Cerebellum (tissue), 4 donors: ENCODE measurements at places on chromosomes 1 and 21.

DNA sequence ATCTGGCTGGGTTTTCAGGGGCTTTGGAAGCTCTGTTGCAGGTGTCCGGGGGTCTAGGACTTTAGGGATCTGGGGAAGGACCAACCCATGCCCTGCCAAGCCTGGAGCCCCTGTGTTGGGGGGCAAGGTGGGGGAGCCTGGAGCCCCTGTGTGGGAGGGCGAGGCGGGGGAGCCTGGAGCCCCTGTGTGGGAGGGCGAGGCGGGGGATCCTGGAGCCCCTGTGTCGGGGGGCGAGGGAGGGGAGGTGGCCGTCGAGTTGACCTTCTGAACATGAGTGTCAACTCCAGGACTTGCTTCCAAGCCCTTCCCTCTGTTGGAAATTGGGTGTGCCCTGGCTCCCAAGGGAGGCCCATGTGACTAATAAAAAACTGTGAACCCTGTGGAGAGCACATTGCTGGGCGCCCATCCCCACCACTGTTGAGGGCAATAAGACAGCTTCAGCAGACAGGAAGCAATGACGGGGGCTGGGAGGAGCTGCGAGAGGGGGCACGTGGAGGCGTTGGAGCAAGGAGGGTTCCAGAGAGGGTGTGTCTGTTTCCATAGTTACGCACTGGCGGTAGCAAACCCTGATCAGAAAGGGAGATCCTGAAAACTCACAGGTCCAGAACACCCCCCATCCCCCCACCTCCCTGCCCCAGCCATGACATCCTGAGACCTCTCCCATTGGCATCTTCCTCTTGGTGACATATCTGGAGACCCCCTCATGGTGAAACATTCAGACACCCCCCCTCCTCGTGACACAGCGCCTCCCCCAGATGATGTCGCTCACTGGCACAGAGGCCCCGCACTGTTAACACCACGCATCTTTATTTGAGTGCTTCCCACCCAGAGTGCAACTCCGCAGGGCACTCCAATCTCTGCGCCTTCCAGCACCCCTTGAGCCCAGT is 8.4 kb downstream of the MYBPH start:
- no peak for DNase-seq

GRCh38 chr1:84259989-84260388 is 41.5 kb upstream of the SAMD13 start:
- DNase-seq = no peak

GRCh38 chr21:46037331-46038325 is 56.1 kb downstream of the COL6A1 start:
- DNase-seq = no peak

DNA sequence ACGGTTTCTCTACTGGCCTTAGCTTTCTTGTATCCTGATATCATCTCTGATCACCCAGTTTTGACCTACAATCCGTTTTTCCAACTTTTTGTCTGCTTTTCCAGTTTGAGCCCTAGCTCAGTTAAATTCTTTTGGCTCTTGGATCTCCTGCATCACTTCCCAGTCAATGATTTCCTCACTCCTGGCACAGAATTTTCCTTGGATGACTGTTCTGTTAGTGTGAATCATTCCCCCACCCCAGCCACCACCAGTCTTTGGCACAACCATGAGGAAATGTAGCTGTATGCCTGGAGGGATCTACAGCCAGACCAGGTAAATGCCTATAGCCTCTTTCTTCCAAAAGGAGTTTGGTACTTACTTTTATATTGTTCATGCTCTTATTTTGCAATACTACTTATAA is 187.2 kb upstream of the PTGFR start:
- no peak for DNase-seq

DNA sequence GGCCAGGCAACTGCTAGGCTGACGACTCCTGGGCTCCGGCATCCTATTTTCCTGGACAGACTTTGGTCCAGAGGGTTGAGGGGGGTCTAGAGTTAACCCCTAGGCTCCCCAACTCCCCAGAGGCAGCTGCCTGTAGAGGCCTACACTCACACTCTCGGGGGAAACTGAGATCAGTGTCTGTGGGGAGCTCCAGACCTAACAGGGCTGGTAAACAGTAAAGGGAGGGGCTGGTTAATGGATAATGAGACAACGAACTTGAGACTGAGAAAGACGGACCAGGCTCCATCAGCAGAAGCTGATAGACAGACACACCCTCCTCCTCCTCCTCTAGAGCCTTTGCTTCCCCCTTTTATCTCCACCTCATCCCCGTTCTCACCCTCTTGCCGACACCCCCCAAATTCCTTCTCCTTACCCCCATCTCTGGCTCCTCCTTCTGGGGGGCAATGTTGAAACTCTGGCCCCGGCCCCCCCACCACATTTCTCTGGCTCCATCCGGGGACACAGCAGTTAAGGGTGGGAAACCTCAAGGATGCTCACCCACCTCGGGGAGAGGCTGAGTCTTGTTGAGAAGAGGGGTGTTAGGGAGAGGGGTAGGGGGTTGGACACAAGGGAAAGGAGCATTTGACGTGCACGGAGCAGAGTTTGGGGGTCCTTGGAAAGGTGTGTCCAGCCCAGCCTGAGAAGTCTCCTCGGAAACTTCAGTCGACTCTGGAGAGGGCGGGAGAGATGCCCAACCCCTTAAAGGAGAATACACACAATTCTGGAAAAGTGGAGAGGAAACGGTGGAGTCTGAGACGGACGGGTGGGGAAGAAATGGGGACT is at the start of gene MTMR11:
MTMR11 (minus strand) TSS at position 710 of the 822 bp plus-strand sequence; CDS start at position 478, 232 bp downstream.
- DNase-seq = peak; percentile 47

DNA sequence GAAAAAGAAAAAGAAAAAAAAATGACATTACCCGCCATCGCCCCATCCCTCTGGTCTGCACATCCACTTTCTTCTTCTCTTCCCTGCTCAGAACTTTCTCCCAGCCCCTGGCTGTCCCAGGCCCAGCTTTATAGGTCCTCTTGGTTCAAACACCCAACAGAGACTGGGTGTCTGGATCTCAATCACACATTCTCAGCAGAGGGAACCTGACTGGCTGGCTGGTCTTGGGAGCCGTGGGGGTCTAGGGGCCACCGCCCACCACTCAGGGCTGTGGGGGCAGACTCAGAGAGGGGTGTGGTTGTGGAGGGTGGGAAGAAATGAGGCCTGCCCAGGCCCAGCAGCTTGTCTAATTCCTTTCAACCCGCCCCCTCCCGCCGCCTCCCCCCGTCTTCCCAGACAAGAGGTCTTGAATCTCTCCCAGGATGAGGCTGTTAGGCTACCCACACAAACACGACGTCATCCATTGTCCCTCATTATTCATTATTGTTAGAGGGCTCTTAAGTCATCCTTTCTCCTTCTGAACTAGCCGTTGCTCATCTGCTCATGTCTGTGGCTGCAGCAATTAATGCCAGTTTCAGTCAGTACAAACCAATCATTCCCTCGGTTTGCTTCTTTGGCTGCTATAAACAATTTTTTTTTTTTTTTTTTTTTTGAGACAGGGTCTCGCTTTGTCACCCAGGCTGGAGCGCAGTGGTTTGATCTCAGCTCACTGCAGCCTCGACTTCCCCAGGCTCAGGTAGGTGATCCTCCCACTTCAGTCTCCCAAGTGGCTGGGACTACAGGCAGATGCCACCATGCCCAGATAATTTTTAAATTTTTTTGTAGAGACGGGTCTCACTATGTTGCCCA is 40.6 kb upstream of the CLIC4 start:
- no peak for DNase-seq

- DNase-seq = no peak
Observed at GRCh38 chr21:38095220-38095619, 161.6 kb upstream of the KCNJ15 start.
